ENCODE measurements at places on chromosomes 16 and 17. TPM values are rescaled to one million over a fixed set of nuclear protein-coding genes. Genes with fewer than 3 reads are reported as not detected.

DNA sequence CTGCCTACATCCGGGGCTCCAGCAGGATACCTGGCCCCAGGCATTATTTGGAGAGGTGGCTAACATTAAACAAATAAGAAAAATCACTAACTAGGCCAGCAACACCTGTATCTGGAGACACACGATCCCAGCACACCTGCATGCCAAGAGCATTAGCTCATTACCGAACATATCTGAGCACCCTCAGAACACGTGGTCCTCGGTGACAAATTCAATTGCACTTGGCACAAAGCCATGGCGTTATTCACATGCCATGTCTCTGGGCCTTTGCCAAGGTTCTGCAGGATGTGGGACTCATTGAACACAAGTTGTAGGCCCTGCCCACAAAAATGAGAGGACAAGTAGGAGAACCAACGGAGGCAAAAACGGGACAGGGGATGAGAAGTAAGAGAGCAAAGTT is 552.3 kb downstream of the TOX3 start:
- no peaks in the 10 kb centered on the region for H3K36me3 ChIP-seq
- peaks cover 5% of the 10 kb centered on the region for H3K4me1 ChIP-seq
- DNase-seq, result no peak

Gene SDR42E1
- polyA plus RNA-seq, result not detected

DNA sequence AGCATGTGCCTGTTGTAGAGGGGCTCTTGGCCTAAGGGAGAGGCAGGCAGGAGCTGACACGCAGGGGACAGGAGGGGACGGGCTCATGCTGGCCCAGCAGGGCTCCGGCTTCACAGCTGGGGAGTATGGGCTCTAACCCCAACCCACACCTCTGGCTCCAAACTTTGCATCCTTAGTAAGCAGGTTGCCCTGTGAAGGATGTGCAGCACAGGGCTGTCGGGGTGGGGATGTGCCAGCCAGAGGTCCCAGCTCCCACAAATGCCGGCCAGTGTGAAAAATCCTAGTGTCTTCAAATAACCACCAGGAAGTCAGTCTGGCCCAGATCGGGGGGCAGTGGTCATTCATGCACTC is 14.0 kb upstream of the FAM83G start:
- no peak overlapping the region for H3K27ac ChIP-seq
- no peak overlapping the region for H3K4me3 ChIP-seq
- H3K27me3 ChIP-seq, result no peaks in the 10 kb centered on the region
- no peak for DNase-seq
- no peaks in the 10 kb centered on the region for H3K36me3 ChIP-seq
- no peaks in the 10 kb centered on the region for H3K4me1 ChIP-seq

DNA sequence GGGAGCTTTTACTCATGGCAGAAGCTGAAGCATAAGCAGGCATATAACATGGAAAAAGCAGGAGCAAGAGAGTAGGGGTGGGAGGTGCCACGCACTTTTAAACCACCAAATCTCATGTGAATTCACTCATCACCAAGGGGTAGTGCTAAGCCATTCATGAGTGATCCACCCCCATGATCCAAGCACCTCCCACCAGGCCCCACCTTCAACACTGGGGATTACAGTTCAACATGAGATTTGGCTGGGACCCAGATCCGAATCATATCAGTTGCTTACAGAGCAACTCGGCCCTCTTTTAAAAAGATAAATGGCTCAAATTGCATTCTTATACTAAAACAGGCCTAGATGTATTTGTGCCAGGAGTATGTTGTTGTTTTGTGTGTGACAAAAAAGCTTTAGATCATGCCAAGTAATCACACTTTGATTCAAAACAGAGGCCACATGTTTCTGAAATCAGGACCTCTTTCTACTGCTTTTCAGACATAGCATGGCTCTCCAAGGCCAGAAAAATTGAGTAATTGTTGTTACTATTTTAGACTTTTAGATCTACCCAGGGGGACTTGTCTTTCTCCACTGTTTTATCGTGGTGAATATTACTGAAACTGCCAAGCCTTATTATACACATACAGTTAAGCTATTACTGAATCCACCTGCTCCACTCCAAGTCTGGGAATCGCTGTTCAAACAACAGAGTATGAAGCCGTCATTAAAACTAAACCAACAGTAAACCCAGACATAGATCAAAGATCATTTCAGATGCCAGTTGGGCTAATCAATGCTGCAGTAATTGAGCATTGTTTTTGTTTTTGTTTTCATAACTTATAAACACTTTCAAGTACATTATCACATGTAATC is 163.3 kb downstream of the KCNJ2 start:
- no peaks in the 10 kb centered on the region for H3K36me3 ChIP-seq
- DNase-seq, result no peak
- H3K4me3 ChIP-seq, result no peak overlapping the region
- H3K27me3 ChIP-seq, result no peaks in the 10 kb centered on the region

GRCh38 chr17:45869676-45870341 is 24.5 kb upstream of the MAPT start:
- peaks cover 47% of the 10 kb centered on the region for H3K27me3 ChIP-seq
- no peaks in the 10 kb centered on the region for H3K36me3 ChIP-seq
- no peak overlapping the region for H3K4me3 ChIP-seq
- DNase-seq, result no peak
- no peak overlapping the region for H3K27ac ChIP-seq
- H3K4me1 ChIP-seq, result peaks cover 6% of the 10 kb centered on the region

DNA sequence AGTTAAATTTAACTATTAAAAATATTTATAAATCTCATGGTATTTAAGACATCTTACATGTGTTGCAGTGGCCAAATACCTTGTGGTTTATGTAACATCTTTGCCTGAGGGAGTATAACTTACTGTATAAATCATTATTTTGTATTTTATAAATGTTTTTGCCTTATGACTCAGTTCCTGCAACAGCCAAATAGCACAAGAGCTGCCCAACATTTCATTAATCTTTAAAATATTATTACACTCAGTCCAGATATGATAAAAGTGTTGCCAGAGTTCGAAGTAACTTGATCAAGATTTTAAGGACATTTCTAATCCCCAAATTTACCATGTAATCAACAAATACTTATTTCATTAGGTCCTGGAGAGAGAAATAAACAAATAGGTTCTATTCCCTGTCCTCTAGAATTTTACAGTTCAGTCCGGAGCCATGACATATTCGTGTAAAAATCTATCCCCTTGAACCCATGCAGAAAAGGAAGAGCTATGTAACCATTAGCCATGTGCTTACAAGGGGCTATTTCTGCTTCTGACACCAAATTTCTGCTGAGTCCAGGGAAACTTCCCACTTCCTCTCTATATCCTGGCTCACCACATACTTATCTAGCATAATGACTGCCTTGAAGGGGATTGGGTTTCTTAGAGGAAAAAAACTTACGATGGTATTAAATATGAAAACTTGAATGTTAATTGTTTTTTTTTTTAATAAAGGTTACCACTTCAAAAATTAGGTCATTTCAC is 44.0 kb downstream of the IRX6 start:
- H3K27me3 ChIP-seq, result peaks cover 9% of the 10 kb centered on the region
- no peaks in the 10 kb centered on the region for H3K36me3 ChIP-seq
- H3K4me1 ChIP-seq, result peaks cover 19% of the 10 kb centered on the region
- H3K4me3 ChIP-seq, result no peak overlapping the region
- no peak overlapping the region for H3K27ac ChIP-seq

- peak overlapping the region; percentile 90 for H3K4me3 ChIP-seq
- no peaks in the 10 kb centered on the region for H3K27me3 ChIP-seq
- no peak for DNase-seq
- peaks cover 12% of the 10 kb centered on the region for H3K4me1 ChIP-seq
- peak overlapping the region; percentile 92 for H3K27ac ChIP-seq
Measured at GRCh38 chr16:15641753-15642556, 999 bp downstream of the MARF1 start.

Gene CHST5
- 0.18 TPM for polyA plus RNA-seq

- no peak overlapping the region for H3K27ac ChIP-seq
- no peaks in the 10 kb centered on the region for H3K4me1 ChIP-seq
- no peak for DNase-seq
- H3K36me3 ChIP-seq, result no peaks in the 10 kb centered on the region
Measured at GRCh38 chr17:22171631-22172030, 479.3 kb downstream of the KCNJ18 start.
